ENCODE measurements at places on chromosomes 2 and 18. TPM values are rescaled to one million over a fixed set of nuclear protein-coding genes. Genes with fewer than 3 reads are reported as not detected.

GRCh38 chr18:46814399-46814798 lies 57.5 kb upstream of the ST8SIA5 start:
- H3K27ac ChIP-seq: no peak overlapping the region
- no peak for DNase-seq
- H3K4me1 ChIP-seq: no peaks in the 10 kb centered on the region
- no peaks in the 10 kb centered on the region for H3K36me3 ChIP-seq

DNA sequence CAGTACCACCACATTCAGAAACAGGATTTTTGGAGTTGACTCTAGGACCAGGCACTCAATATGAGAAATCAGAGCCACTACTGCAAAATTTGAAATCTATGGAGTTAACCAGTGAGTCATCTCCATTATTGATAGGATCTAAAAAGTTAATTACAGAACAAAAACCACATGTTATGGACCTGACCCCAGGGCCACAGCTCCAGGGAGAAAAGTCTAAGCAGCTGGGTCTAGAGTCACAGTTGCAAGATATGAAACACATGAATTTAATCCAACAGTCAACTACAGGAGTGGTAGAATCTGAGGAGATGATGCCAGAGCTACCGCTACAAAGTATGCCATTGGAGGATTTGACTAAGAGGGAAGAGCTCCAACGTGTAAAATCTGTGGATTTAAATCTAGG lies 13.4 kb upstream of the ZNF512 start:
- no peaks in the 10 kb centered on the region for H3K36me3 ChIP-seq
- peaks cover 16% of the 10 kb centered on the region for H3K4me1 ChIP-seq
- H3K4me3 ChIP-seq: no peak overlapping the region
- H3K27ac ChIP-seq: no peak overlapping the region

The IL36G gene
- total RNA-seq: not detected

The COL4A4 gene
- total RNA-seq: 0.76 TPM

DNA sequence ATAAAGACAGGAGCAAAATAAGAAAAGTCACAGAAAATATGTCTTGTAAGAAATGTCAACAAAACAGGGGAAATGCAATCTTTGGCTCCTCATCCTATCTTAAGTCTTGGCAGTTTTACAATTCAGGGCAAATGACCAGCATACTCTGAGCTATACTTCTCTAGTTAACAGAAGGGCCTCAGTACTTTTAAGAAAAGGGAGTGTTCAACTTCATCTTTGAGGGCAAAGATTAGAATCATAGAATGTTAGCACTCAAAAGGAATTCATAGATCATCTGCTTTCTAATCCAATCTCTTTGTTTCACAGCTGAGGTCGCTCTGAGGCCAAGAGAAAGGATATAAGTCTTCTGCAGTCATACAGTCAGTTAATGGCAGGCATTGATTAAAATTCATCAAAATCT lies 174.0 kb upstream of the NT5C1B start:
- DNase-seq: no peak
- H3K4me3 ChIP-seq: no peak overlapping the region
- no peak overlapping the region for H3K27ac ChIP-seq
- no peaks in the 10 kb centered on the region for H3K36me3 ChIP-seq
- peaks cover 16% of the 10 kb centered on the region for H3K4me1 ChIP-seq
- H3K27me3 ChIP-seq: no peaks in the 10 kb centered on the region

The DLX2 gene
- 2.8 TPM for total RNA-seq
